ENCODE measurements at places on chromosomes 5 and 9. TPM values are rescaled to one million over a fixed set of nuclear protein-coding genes. Genes with fewer than 3 reads are reported as not detected.

DNA sequence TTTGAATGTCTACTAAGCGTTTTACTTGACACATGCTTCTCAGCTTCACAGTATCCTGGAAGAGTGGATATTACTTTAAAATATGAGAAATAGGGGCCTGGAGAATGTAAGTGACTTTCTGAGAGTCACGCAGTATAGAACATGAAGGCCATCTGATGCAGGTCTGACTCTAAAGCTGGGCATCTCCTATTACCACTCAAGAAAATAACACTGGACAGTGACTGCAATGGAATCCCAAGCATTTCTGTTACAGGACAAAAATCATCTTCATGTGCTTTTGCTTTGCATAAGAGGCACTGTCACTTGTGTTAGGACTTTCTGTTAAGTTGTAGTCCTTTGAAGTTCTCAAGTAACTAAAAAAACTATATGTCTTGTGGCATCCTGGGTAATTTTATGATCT lies 335.5 kb downstream of the FBXL7 start:
- H3K27me3 ChIP-seq = no peaks in the 10 kb centered on the region
- no peak overlapping the region for H3K27ac ChIP-seq
- DNase-seq = no peak
- H3K4me3 ChIP-seq = no peak overlapping the region

DNA sequence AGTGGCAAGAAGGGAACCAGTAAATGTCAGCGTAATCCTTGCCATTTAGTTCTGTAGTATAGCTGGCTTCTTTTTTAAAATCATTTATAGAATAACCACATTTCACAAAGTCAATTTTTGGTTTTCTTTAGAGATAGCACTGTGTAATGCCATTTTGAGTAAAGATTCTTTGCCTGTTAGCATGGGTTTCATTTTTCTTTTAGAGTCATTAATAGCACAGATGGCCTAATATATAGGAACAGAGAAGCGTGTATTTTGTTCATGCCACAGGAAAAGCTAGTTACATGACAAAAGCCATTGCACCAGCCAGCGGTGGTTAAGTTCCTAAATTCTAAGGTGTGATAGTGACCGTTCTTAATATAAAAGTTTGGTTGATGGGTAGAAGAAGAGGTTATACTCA lies 1363.9 kb downstream of the MAT2B start:
- no peak overlapping the region for H3K4me3 ChIP-seq
- H3K27ac ChIP-seq = no peak overlapping the region
- no peak for DNase-seq
- no peaks in the 10 kb centered on the region for H3K36me3 ChIP-seq
- H3K27me3 ChIP-seq = no peaks in the 10 kb centered on the region

DNA sequence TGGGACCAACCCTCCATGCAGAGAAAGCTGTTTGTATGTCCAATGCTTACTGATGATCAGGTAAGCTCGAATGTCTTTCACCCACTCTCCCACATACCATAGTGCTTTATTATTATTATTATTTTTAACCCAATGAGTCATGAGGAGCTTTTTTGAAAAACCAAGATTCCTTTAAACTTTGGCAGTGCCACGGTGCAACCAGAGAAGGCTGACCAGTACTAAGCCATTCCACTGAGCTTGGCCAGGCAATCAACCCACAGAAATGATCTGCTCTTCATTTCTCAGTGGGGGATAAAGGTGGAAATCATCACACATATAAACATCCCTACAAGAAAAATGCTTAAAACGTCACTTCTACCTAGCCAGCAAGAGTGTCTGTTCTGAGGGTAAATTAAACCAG lies 35.5 kb downstream of the JAKMIP2 start:
- no peaks in the 10 kb centered on the region for H3K36me3 ChIP-seq
- H3K4me1 ChIP-seq = no peaks in the 10 kb centered on the region
- H3K27ac ChIP-seq = no peak overlapping the region
- H3K4me3 ChIP-seq = no peak overlapping the region
- DNase-seq = no peak

- no peak overlapping the region for H3K27ac ChIP-seq
- H3K4me3 ChIP-seq = no peak overlapping the region
- DNase-seq = no peak
- H3K4me1 ChIP-seq = no peaks in the 10 kb centered on the region
Observed at GRCh38 chr5:32865475-32865874, 154.4 kb downstream of the NPR3 start.

- no peak overlapping the region for H3K27ac ChIP-seq
- no peaks in the 10 kb centered on the region for H3K27me3 ChIP-seq
- no peaks in the 10 kb centered on the region for H3K36me3 ChIP-seq
- H3K4me3 ChIP-seq = no peak overlapping the region
- no peaks in the 10 kb centered on the region for H3K4me1 ChIP-seq
- peak; percentile 52 for DNase-seq
Observed at GRCh38 chr5:171342362-171343111, 33.5 kb downstream of the TLX3 start.

DNA sequence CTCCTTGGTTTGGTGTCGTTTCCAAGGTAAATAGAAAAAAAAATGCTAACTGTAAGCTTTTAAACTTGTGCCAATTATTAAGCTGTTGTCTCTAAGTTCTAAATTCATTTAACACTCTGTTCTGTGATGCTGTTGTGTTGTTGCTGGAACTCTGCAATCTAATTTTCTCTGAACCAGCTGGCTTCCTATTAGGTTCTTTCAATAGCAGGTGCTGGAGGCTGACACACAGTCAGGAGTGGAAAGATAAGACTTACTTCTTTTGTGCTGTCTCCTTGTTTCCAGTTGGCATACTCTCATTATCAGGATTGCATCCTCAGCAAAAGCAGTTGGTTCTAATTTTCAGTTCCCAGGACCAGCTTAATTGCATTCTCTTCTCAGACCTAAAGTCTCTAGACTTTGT lies 1252.6 kb upstream of the NUDT12 start:
- DNase-seq = no peak
- H3K36me3 ChIP-seq = no peaks in the 10 kb centered on the region
- H3K4me3 ChIP-seq = no peak overlapping the region
- H3K27me3 ChIP-seq = no peaks in the 10 kb centered on the region

GRCh38 chr5:169974121-169974770 lies 6.0 kb downstream of the INSYN2B start:
- H3K27me3 ChIP-seq = no peaks in the 10 kb centered on the region
- peaks cover 29% of the 10 kb centered on the region for H3K4me1 ChIP-seq
- no peak overlapping the region for H3K4me3 ChIP-seq
- no peaks in the 10 kb centered on the region for H3K36me3 ChIP-seq
- peak overlapping the region; percentile 4 for H3K27ac ChIP-seq
- no peak for DNase-seq

GRCh38 chr5:20157089-20157488 lies 169.1 kb upstream of the CDH18 start:
- H3K27me3 ChIP-seq = no peaks in the 10 kb centered on the region
- peak; percentile 20 for DNase-seq
- no peak overlapping the region for H3K27ac ChIP-seq
- no peaks in the 10 kb centered on the region for H3K4me1 ChIP-seq
- H3K4me3 ChIP-seq = no peak overlapping the region

DNA sequence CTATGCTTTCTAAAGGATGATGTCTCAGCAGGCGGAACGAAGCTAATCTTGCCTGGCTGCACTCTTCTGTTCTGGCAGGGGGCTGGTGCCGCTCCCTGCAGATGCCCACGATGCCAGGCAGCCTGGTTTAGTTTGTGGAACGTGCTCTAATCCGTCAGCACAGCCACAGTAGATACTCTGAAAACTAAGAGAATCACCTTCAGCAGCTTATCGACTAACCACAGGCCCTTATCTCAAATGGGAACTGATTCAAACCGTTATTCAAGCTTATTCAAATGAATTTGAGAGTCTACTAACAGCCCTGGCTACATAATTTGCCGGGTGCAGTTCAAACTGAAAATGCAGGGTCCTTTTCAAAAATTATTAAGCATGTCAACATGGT lies 246.6 kb upstream of the ANKRD55 start:
- no peaks in the 10 kb centered on the region for H3K27me3 ChIP-seq
- H3K4me3 ChIP-seq = no peak overlapping the region
- no peak overlapping the region for H3K27ac ChIP-seq
- H3K36me3 ChIP-seq = no peaks in the 10 kb centered on the region
- DNase-seq = no peak
- peaks cover 5% of the 10 kb centered on the region for H3K4me1 ChIP-seq

DNA sequence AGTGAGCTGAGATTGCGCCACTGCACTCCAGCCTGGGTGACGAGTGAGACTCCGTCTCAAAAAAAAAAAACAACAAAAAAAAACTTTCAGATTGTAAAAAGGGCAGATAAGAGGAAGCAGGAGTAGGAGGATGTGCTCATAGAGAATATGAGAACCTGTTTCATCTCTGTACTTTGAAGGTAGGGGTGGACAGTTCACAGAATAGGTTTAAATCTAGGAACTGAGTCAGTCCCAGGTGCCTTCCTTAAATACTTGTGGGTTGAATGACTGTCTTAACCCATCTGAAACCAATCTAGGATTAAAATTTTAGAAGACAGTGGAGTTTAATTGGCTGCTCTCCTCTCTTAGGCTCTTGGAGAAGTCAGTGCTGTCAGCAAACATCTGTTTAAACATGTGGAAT lies 12.4 kb downstream of the POLK start:
- peaks cover 2% of the 10 kb centered on the region for H3K4me1 ChIP-seq
- DNase-seq = no peak
- H3K4me3 ChIP-seq = no peak overlapping the region
- no peaks in the 10 kb centered on the region for H3K27me3 ChIP-seq
- no peaks in the 10 kb centered on the region for H3K36me3 ChIP-seq
- H3K27ac ChIP-seq = no peak overlapping the region

GRCh38 chr9:121943463-121943862 lies 149.6 kb downstream of the TTLL11 start:
- no peak for DNase-seq
- no peaks in the 10 kb centered on the region for H3K27me3 ChIP-seq
- no peak overlapping the region for H3K27ac ChIP-seq
- peaks cover 3% of the 10 kb centered on the region for H3K4me1 ChIP-seq
- H3K4me3 ChIP-seq = no peak overlapping the region
- H3K36me3 ChIP-seq = no peaks in the 10 kb centered on the region

DNA sequence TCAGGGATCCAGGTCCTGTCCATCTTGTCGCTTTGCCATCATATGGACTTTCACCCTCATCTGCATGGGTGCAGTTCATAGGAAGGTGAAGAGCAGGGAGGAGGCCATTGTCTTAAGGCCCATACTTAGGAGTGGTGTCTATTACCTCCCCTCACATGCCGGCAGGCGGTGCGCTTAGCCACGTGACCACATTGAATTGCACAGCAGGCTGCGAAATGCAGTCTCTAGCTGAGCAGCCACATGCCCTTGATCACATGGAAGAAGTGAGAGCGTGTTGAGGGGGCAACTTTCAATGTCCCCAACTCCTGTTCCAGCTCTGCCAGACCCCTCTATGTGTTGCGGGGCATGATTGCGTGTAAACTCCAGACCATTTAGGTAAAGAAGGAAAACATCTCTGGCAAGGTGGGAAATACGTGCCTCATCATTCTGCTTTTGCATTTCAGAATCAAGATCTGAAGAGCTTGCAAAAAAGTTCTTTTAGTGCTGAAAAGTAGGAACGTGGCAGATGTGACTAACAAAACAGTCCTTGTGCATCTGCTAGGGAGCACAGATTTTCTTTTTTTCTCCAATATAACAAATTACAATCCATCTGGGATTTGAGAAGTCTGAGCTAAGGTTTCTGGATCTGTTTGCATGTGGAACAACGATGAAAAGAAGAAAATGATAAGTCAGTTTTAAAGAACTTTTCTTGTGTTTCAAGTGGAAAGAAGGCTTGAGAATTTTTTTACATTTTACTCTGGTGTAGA lies 34.4 kb downstream of the ROPN1L start:
- DNase-seq = no peak
- peaks cover 15% of the 10 kb centered on the region for H3K4me1 ChIP-seq
- no peak overlapping the region for H3K27ac ChIP-seq
- H3K36me3 ChIP-seq = no peaks in the 10 kb centered on the region
- no peak overlapping the region for H3K4me3 ChIP-seq

GRCh38 chr5:171622010-171622409 lies 163.6 kb upstream of the SMIM23 start:
- H3K4me1 ChIP-seq = no peaks in the 10 kb centered on the region
- H3K27ac ChIP-seq = no peak overlapping the region
- H3K4me3 ChIP-seq = no peak overlapping the region
- no peak for DNase-seq

DNA sequence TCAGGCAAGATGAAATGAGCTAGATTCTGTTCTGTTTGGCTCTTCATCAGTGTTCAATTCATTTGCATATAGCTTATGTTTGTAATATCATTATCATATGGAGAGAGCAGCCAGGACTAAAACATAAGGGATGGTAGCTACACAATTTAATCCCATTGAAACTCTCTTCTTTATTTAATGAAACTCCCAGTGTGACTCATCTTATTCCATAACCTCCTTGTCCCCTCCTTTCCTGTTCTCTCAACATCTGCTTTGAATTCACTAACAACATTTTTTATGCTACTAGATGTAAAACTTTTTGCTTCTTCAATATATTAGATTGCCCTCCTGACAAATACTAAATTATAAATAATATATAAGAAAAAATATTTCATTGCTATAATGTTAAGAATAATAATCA lies 1823.4 kb downstream of the MAT2B start:
- H3K27ac ChIP-seq = no peak overlapping the region
- no peaks in the 10 kb centered on the region for H3K27me3 ChIP-seq
- H3K4me3 ChIP-seq = no peak overlapping the region

- peak; percentile 37 for DNase-seq
- H3K27me3 ChIP-seq = no peaks in the 10 kb centered on the region
- H3K4me1 ChIP-seq = no peaks in the 10 kb centered on the region
- no peaks in the 10 kb centered on the region for H3K36me3 ChIP-seq
Observed at GRCh38 chr9:530681-531080, 310.8 kb upstream of the DMRT1 start.

DNA sequence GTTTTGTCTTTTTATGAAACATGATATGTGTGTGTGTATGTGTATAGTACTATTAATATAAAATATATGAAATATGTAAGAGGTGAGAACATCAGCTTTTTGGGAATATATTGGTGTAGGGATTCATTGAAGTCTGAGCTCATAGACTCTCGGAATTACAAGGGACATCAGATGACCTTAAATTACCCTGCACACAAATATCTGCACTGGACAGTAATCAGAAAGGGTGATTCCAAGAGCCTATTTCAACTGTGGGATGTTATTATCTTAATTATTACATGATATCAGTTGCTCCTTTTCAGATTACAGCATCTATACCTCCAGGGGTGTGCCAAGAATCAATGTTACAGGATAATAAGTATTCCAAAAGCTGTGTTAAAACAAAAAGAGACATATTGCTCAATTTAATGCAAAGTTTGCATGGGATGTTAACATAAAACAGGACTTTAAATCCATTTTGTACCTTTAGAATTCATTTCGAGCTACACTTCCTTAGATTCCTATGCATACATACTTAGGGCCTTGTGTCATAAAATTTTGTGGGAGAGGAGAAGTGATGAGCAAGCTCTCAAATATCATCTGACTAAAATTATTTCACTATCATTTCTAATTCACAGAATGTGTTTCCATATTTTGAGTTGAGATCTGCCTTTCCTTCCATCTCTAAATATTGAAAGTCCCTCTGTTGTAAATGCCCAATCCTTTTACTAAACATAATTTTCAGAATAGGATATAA lies 365.2 kb downstream of the BRINP1 start:
- no peak overlapping the region for H3K4me3 ChIP-seq
- DNase-seq = no peak
- peaks cover 13% of the 10 kb centered on the region for H3K4me1 ChIP-seq

- no peaks in the 10 kb centered on the region for H3K4me1 ChIP-seq
- no peaks in the 10 kb centered on the region for H3K27me3 ChIP-seq
- H3K4me3 ChIP-seq = no peak overlapping the region
- no peak for DNase-seq
- H3K27ac ChIP-seq = no peak overlapping the region
Observed at GRCh38 chr5:167993771-167994170, 297.7 kb upstream of the WWC1 start.

SLC6A7 gene
- not detected for total RNA-seq

ADAMTS13 gene
- 3.1 TPM for total RNA-seq

PCDHGB7 gene
- 13.6 TPM for total RNA-seq

GFPT2 gene
- 26.7 TPM for total RNA-seq

SEPTIN8 gene
- total RNA-seq = 64.2 TPM

DRD1 gene
- total RNA-seq = 2.6 TPM

PCDH12 gene
- under 0.01 TPM for total RNA-seq

ZNF367 gene
- 0.66 TPM for total RNA-seq

FBN2 gene
- total RNA-seq = 80.1 TPM
